ENCODE measurements at places on chromosomes 3 and 15. TPM values are rescaled to one million over a fixed set of nuclear protein-coding genes. Genes with fewer than 3 reads are reported as not detected.

GRCh38 chr3:188881954-188882641 is 289.7 kb upstream of the TPRG1 start:
- DNase-seq = no peak
- H3K27me3 ChIP-seq = no peaks in the 10 kb centered on the region
- no peak overlapping the region for H3K27ac ChIP-seq
- H3K4me1 ChIP-seq = peaks cover 45% of the 10 kb centered on the region

- no peaks in the 10 kb centered on the region for H3K36me3 ChIP-seq
- H3K27me3 ChIP-seq = no peaks in the 10 kb centered on the region
- DNase-seq = no peak
- peaks cover 21% of the 10 kb centered on the region for H3K4me1 ChIP-seq
- H3K4me3 ChIP-seq = no peak overlapping the region
Observed at GRCh38 chr15:92391640-92392039, 2.0 kb upstream of the ST8SIA2 start.

- no peak for DNase-seq
- H3K36me3 ChIP-seq = no peaks in the 10 kb centered on the region
- H3K4me1 ChIP-seq = no peaks in the 10 kb centered on the region
Observed at GRCh38 chr3:11240496-11240895, 31.7 kb upstream of the ATG7 start.

GRCh38 chr15:64691896-64692565 is 83.4 kb downstream of the RBPMS2 start:
- H3K27ac ChIP-seq = peak overlapping the region; percentile 85
- H3K36me3 ChIP-seq = peaks cover 54% of the 10 kb centered on the region
- no peak overlapping the region for H3K4me3 ChIP-seq

GRCh38 chr3:171262431-171262830 is 197.8 kb downstream of the TNIK start:
- no peaks in the 10 kb centered on the region for H3K36me3 ChIP-seq
- H3K27ac ChIP-seq = no peak overlapping the region
- DNase-seq = no peak
- no peaks in the 10 kb centered on the region for H3K27me3 ChIP-seq

Gene PLCB2
- 9.8 TPM for total RNA-seq

Gene SLC2A2
- not detected for total RNA-seq

DNA sequence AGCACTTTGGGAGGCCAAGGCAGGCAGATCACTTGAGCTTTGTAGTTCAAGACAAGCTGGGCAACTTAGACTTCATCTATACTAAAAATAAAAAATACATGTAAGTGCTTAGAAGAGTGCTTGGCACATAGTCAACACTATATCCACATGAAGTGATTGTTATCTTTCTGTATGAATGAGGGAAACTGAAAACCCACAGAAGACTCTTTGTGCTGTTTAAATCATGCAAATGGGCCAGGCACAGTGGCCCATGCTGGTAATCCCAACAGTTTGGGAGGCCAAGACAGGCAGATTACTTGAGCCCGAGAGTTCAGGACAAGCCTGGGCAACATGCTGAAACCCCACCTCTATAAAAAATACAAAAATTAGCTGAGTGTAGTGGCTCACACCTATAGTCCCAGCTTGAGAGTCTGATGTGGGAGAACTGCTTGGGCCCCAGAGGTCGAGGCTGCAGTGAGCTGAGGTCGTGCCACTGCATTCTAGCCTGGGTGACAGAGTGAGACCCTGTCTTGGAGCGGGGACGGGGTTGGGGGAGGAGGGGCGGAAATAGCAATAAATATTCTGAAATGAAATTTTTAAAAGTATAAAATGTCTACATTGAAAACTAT is 129.7 kb downstream of the NR2E3 start:
- no peak overlapping the region for H3K4me3 ChIP-seq
- no peaks in the 10 kb centered on the region for H3K27me3 ChIP-seq
- H3K27ac ChIP-seq = no peak overlapping the region
- no peaks in the 10 kb centered on the region for H3K4me1 ChIP-seq
- peaks cover 5% of the 10 kb centered on the region for H3K36me3 ChIP-seq

DNA sequence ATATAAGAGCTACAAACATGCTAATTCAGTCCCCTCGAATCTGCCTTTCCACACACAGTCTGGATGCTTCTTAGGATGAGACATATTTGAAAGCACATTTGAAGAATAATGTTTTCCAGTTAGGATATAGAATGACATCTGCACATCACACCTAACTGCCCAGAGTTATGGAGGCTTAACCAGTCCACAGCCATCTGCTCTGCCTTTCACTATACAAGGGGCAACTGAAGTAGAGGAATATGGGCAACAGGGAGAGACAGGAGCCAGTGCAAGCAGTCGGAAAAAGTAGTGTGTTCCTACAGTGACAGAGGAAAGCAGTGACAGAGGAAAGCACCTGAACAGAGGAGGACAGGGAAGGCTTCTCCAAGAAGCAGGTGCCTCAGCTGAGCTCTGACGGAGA is 79.0 kb upstream of the CLDN18 start:
- H3K4me1 ChIP-seq = no peaks in the 10 kb centered on the region
- H3K36me3 ChIP-seq = no peaks in the 10 kb centered on the region
- H3K27me3 ChIP-seq = no peaks in the 10 kb centered on the region
- peak; percentile 75 for DNase-seq

DNA sequence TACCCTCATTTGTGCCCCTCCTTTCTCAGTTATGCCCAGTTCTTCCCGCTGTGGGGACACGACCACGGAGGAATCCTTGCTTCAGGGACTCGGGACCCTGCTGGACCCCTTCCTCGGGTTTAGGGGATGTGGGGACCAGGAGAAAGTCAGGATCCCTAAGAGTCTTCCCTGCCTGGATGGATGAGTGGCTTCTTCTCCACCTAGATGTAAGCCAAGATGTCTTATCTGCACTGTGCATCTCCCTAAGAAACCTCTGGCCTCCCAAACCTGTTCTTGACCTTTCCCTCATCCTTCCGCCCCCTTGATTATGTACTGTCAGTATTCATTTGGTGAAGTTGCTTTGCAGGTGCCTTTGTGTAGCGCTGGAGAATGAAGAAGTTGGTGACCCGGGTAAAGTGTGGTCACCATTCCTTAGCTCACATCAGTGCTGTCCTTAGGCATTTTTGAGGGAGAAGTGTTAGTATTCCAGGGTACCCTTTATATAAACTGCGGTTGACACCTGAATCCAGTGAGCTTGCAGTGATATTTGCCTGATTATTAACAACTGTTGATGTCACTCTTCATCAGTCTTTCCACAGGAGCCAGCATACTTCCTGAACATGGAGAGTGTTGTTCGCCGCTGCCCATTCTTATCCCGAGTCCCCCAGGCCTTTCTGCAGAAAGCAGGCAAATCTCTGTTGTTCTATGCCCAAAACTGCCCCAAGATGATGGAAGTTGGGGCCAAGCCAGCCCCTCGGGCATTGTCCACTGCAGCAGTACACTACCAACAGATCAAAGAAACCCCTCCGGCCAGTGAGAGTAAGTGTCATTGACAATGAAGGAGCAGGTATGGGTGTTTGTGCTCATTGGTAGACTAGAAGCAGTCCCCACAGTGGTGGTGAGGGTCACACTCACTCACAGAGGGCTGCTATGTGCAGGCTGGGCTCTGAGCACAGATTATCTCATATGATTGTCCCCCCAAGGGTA is 966 bp downstream of the ALAS1 start:
- H3K4me3 ChIP-seq = peak overlapping the region; percentile 84
- peak overlapping the region; percentile 88 for H3K27ac ChIP-seq
- no peaks in the 10 kb centered on the region for H3K27me3 ChIP-seq
- peaks cover 40% of the 10 kb centered on the region for H3K36me3 ChIP-seq

- no peak overlapping the region for H3K27ac ChIP-seq
- no peaks in the 10 kb centered on the region for H3K27me3 ChIP-seq
- DNase-seq = no peak
- no peak overlapping the region for H3K4me3 ChIP-seq
Observed at GRCh38 chr15:57345584-57345983, 30.7 kb upstream of the CGNL1 start.

DNA sequence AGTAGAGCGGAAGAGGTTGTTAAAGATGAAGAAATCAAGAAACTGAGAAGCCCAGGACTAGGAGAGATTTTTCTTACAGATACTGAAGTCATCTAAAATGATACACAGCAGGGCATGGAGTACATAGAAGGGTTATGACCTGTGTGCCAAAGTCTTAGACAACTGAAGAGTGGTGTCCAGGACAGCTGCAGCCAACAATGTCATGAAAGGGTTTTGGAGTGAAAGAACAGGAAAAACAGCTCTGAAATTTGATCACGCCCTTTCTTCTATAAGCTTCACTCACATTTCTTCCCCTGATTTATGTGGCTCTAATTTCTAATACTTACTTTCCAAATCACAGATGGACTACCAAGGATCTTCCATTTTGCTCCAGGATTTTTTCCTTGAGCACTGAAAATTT is 3.0 kb downstream of the CFAP20DC start:
- H3K27me3 ChIP-seq = no peaks in the 10 kb centered on the region
- peaks cover 9% of the 10 kb centered on the region for H3K4me1 ChIP-seq
- no peaks in the 10 kb centered on the region for H3K36me3 ChIP-seq
- H3K4me3 ChIP-seq = no peak overlapping the region
- H3K27ac ChIP-seq = no peak overlapping the region

Gene SLC12A8
- 0.46 TPM for total RNA-seq

Gene WNT7A
- total RNA-seq = not detected

DNA sequence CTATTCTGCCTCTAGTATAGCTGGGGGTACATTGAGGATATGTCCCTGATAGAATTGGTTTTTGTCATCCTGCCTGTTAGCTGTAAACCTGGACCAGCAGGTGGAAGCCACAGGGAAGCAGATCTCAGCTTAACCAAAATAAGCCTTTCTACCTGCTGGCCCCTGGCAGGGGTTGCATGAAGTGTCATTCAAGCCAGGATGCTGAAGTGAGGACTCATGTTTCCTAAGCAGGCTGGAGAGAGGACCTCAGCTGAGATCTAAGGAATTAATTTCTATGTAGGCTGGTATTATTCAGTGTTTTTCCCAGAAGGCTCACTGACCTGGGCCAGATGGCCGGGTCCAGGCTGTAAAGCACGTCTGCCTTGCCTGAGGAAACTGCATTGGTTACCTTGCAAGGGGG is 128.9 kb downstream of the MEGF11 start:
- H3K36me3 ChIP-seq = no peaks in the 10 kb centered on the region
- H3K4me1 ChIP-seq = no peaks in the 10 kb centered on the region
- DNase-seq = no peak
- H3K4me3 ChIP-seq = no peak overlapping the region
- no peaks in the 10 kb centered on the region for H3K27me3 ChIP-seq
- no peak overlapping the region for H3K27ac ChIP-seq

DNA sequence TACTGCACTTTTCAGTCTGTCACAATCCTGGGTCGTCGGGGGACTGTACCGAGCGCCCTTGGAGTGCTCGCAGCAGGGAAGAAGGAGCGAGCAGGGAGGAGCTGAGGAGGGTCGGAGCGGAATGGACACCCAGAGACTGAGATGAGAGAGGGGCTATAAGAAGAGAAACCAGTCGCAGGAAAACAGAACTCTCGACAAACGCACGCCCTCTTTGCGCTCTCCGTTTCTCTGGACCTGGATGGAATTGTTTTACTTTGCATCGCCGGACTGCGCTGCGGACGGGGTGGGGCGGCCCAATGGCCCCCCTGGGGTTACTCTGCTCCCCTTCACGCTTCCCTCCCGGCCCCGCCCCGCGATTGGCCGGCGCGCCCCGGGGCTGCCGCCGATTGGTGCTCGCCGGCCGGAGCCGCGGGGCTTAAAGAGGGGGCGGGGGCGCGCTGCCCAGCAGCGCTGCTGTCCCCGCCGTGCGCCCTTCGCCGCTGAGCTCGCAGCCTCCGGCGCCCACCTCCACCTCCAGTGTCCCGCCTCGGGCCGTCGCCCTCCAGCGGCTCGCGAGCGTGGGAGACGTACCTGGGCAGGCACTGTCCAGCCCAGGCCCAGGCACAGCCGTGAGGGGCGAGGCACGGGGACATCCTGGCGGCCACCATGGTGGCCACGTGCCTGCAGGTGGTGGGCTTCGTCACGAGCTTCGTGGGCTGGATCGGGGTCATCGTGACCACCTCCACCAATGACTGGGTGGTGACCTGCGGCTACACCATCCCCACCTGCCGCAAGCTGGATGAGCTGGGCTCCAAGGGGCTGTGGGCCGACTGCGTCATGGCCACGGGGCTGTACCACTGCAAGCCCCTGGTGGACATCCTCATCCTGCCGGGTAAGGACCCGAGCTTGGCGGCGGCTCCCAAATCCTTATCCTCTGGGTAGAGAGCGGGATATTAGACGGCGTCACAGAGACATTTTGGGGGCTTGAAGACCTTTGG is at the start of gene CLDN11:
Gene CLDN11 (plus strand): TSS at position 447 of the 977 bp plus-strand sequence. CDS start 199 bp downstream, at position 646.
- no peaks in the 10 kb centered on the region for H3K36me3 ChIP-seq
- H3K27me3 ChIP-seq = peaks cover 14% of the 10 kb centered on the region
- peaks cover 25% of the 10 kb centered on the region for H3K4me1 ChIP-seq
- peak within 1 kb of the TSS; percentile 51 for H3K4me3 ChIP-seq
- peak within 1 kb of the TSS; percentile 74 for H3K27ac ChIP-seq

GRCh38 chr3:77065750-77066149 is 25.9 kb downstream of the ROBO2 start:
- no peak for DNase-seq
- H3K4me3 ChIP-seq = no peak overlapping the region
- no peaks in the 10 kb centered on the region for H3K27me3 ChIP-seq

DNA sequence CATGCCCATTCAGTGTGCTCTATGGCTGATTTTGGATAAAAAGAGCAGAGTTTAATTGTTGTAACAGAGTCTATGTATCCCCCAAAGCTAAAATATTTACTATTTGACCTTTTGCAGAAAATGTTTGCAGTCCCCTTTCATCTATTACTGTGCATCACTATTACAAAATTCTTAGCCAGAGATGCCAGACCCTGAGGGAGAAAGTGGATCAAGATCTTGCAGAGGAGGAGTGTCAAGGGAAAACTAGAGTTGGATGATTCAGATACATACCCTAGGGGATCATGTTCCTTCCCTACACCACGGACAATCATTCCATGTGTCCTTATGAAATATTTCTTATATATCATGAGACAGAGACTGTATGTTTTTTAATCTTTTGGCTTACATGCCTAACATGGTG is 68.6 kb upstream of the TPRG1 start:
- no peak overlapping the region for H3K4me3 ChIP-seq
- H3K4me1 ChIP-seq = no peaks in the 10 kb centered on the region
- H3K36me3 ChIP-seq = no peaks in the 10 kb centered on the region
- no peaks in the 10 kb centered on the region for H3K27me3 ChIP-seq

GRCh38 chr3:46693892-46694226 is 380 bp upstream of the ALS2CL start:
- peaks cover 78% of the 10 kb centered on the region for H3K4me1 ChIP-seq
- H3K27me3 ChIP-seq = no peaks in the 10 kb centered on the region
- DNase-seq = no peak

DNA sequence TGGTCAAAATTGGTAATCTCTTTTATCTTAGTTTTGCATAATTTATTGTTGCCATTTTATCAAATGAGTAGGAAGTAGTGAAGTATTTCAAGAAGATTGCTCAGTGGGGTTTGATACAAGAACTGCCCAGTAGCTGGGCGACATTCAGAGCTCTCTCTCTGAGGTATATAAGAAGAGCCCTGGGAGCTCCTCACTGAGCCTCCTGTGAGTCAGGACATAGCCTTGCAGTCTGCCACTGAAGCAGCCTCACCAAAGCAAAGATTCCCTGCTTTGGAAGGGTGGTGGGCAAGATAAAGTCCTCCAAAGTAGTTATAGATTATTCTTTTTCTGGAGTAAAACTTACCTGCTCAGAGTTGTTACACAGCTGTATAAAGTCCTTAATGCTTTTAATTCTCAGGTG is 26.1 kb downstream of the SKIL start:
- peaks cover 81% of the 10 kb centered on the region for H3K36me3 ChIP-seq
